ENCODE measurements at places on chromosomes 2 and 18.

- no peak for DNase-seq
These were observed 136.0 kb downstream of the GFPT1 start for GRCh38 chr2:69250981-69251380.

DNA sequence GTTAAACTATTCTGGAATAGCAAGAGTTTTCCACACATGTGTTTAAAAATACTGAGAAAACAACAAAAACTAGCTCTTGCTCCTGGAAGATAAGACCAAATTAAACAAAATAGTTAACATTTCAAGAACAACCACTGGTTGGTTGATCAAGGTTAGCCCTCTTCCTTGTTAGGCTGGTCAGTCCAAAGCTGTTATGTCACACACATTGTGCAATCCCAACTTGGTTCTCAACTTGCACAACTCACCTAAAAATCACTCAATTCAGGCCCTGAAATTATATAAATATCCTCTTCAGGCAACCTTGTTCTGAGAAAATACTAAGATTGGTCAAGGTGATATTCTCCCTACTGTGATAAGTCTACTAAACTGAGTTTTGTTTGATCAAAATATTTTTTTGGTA, 169.7 kb upstream of the LRP1B start:
- no peak for DNase-seq

- no peak for DNase-seq
These were observed 26.6 kb upstream of the IHH start for GRCh38 chr2:219087361-219087760.

DNA sequence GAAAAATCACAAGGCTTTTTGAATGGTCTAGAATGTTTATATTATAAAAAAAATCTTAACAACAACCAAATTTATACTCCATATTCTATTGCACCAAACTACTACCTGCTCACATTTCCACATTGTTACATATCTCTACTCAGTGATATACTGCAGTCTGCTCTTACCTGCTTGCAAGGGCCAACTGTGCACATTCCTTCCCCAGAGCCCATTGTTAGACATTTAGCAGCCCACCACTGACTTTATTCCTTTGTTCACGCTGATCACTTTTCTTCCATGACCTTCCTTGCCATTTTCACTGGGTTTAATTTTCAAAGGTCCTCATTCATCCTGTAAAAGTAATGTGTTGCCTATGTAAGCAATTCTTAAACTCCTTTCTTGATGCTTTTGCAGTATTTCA, 109.7 kb upstream of the KCNJ3 start:
- DNase-seq: no peak

GRCh38 chr2:207473049-207473930, 56.5 kb upstream of the CREB1 start:
- peak; percentile 31 for DNase-seq

- no peak for DNase-seq
These were observed 201.1 kb downstream of the GULP1 start for GRCh38 chr2:188492751-188493150.

GRCh38 chr18:11750581-11751310, 61.7 kb downstream of the GNAL start:
- no peak for DNase-seq

DNA sequence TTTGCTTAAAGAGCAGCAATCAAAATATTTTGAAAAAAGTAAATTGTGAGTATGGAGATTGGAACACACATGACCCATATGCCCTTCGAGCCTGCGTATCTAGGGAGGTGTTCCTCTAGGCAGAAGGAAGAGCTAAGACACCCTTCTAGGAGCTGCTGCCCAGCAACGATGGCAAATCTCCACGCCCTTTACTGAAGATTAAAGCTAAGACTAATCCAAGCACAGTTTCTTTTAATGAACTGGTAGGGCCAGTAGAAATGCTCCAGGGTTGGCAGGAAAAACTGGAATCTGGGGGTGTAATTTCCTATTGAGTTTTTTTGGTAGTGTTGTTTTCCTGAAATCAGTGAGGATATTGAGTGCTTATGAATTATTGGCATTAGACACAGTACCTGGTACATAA, 712 bp upstream of the SERPINB13 start:
- DNase-seq: no peak

- no peak for DNase-seq
These were observed 343.0 kb downstream of the ERBB4 start for GRCh38 chr2:212195626-212196025.

- DNase-seq: no peak
These were observed 124.3 kb upstream of the SLC39A10 start for GRCh38 chr2:195532628-195533271.

GRCh38 chr2:32366595-32366994, 9.8 kb downstream of the BIRC6 start:
- DNase-seq: no peak

- no peak for DNase-seq
These were observed 114.7 kb downstream of the DHRS9 start for GRCh38 chr2:169184074-169184473.

- DNase-seq: no peak
These were observed 567.5 kb upstream of the CHAC2 start for GRCh38 chr2:53200072-53200471.

GRCh38 chr2:119248311-119248710, 24.7 kb downstream of the STEAP3 start:
- DNase-seq: peak; percentile 6

DNA sequence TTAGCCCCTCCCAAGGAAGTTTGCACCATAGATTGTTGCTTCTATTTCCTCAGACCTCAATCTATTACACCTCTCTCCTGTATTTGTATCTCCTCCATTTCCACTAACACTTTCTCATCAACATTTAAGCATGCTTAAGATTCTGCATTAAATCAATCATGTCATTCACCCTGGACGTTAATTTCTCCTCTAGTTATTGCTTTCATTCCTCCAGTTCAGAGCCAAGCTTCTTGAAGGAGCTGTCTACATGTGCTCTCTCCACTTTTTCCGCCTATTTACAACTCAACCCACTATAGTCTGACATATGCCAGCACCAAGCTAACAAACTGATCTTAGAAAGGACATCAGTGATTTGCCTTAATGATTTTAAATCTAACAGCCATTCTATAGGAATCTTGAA, 99.5 kb downstream of the OLA1 start:
- no peak for DNase-seq

DNA sequence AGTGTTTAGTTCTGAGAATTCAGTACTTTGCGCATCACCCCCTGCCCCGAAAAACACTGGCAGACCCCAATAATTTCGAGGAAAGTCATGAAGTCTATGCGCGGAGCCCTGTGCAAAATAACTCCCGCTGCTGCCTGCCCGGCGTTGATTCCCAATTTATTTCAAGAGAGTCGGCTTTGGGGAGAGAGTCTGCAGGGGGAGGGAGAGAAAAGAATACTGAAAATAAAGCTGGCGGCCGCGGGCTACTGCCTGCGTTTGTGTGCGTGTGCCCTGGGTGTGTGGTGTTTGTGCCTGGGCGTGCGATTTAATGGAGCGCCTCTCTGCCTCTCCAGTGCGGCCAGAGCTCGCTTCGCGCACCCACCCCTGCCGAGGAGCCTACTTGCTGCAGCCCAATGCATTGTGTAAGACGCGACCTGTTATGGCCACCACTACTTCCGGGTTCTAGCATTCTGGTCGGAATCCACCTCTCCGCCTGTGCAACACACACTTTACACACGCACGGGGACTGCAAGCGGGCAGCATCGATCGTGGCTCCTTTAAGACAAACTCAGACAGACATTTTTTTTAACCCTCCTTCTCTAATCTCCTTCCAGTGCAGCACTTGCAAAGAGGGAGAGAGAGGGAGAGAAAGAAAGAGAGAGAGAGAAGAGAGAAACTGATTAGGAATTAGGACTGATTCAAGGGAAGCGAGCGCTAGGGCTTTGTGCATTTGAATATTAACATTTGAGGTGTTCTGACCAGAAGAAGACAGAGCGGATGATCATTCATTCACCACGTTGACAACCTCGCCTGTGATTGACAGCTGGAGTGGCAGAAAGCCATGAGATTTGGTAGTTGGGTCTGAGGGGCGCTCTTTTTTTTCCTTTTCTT, at the start of gene MEIS1:
Gene MEIS1 (plus strand): TSS at position 447 of the 870 bp plus-strand sequence. CDS start 732 bp downstream, outside the sequence.
- DNase-seq: peak; percentile 60

- DNase-seq: no peak
These were observed 488.6 kb downstream of the BCL11A start for GRCh38 chr2:60064687-60065389.

DNA sequence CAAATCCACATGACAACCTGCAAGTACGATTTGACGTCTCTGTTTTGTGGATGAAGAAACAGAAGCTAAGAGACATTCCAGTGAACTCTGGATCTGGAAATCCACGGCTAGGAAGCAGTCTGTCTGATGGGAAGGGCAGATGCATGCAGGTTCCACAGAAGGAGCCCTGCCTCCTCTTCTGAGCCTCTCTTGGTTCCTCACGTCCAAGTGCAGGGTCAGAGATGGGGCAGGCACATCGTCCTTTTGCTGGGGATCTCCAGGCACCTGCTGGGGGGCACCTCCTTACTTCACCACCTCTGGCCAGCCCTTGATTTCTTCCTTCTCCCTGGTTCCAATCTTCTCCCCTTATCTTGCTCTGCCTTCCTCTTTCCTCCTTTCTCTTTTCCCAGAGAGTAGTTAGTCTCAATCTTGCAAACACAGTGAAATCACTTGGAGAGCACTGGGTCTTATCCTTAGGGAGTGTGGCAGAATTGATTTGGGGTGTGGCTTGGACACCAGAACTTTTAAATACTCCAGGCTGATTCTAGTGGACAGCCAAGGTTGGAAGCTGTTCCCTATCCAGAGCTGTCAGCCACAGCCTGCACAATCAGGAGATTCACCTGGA, 137.8 kb downstream of the BCL2 start:
- DNase-seq: no peak

GRCh38 chr18:43692099-43692690, 414.9 kb upstream of the SYT4 start:
- no peak for DNase-seq

GRCh38 chr2:197306024-197306695, 4.4 kb downstream of the ANKRD44 start:
- DNase-seq: no peak

GRCh38 chr2:126936219-126936723, 37.6 kb downstream of the TEX51 start:
- no peak for DNase-seq

GRCh38 chr18:23276451-23276850, 141.2 kb downstream of the CABLES1 start:
- no peak for DNase-seq

- DNase-seq: peak; percentile 56
These were observed 617 bp downstream of the CCDC142 start for GRCh38 chr2:74481961-74482800.

DNA sequence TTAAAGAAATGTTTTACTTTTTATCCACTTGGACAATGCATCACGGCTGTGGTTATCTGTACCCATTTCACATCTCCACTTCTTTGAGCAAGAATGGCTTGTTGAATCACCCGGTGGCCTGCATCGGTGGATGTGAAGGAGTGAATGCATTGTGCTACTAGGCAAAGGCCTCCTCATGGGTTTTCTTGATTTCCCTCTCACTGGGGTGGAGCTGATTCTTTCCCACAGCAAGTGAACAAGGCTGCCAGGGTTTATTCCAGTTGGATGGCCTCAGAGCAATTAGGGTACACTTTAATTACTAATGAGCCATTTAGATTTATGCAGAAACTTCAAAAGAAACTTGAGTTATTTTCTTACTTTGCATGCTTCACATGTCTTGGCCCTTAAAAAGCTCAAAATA, 387.1 kb downstream of the RND3 start:
- DNase-seq: no peak

GRCh38 chr18:21930177-21930576, 189.6 kb downstream of the MIB1 start:
- DNase-seq: no peak

GRCh38 chr2:167939514-167940345, 307.7 kb downstream of the STK39 start:
- no peak for DNase-seq

- no peak for DNase-seq
These were observed 308.6 kb downstream of the TGIF1 start for GRCh38 chr18:3758531-3758930.

GRCh38 chr2:134250840-134251461, 2.9 kb upstream of the MGAT5 start:
- DNase-seq: no peak

DNA sequence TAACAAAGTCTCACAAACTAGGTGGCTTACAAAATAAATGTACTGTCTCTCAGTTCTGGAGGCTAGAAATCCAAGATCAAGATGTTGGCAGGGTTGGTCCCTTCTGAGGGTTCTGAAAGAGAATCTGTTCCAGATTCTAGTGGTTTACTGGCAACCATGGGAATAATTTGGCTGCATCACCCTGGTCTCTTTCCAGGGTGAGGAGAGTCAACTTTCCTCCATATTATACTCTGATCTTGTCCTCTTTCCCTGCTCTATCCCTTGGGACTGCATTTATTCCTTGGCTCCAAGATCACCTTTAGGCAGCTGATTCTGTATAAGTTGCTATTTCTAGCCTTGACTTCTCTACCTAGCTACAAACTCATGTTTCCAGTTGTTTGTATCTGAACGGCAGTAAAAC, 35.2 kb downstream of the SLC40A1 start:
- no peak for DNase-seq

DNA sequence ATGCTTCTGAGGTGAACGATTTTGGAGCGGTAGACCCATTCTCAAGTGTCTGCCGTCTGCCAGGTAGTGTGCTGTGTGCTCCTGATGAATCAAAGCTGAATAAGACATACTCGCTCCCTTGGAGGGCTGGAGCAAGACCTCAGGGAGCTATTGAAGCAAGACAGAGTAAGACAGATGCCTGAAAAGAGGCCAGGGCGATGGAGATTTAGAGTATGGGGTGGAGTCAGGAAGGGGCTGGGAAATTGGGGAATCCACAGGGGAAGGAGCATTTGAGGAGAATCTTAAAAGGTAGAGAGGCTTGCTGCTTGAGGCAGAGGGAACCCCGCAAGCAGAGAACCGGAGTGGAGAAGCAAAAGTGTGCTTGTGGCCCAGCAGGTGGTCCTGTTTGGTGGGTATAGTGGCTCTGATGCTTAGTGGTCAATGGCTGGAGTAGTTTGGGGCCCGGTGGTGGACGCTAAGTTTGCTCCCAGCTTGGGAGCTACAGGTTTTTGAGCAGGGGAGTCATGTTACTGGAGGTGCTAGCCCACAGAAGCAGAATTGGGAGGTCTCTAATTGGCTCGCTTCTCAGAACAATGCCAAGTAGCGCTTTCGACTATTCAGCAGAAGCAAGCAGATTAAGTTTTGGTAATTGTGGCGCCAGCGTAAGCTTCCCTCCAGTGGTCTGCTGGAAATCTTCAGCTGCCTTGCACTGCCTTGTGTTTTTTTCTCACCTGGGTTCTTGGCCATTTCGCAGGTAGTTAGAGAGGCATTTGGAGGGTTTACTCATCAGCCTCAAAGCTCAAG, 2.0 kb downstream of the CNNM4 start:
- no peak for DNase-seq

DNA sequence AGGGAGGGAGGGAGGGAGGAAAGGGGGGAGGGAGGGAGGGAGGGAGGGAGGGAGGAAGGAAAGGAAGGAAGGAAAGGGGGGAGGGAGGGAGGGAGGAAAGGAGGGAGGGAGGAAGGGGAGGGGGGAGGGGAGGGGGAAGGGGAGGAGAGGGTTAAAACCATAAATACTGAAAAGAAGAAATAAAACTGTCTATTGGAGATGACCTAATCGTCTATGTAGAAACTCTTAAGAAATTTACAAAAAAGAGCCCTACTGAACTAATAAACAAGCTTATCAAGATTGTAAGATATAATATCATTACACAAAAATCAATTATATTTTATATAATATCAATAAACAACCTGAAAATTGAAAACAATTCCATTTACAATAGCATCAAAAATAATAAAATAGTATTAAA, 32.3 kb upstream of the CTDP1 start:
- DNase-seq: no peak
